ENCODE measurements at places on chromosomes 2 and 18. TPM values are rescaled to one million over a fixed set of nuclear protein-coding genes. Genes with fewer than 3 reads are reported as not detected.

GRCh38 chr18:56770873-56771272, 119.7 kb downstream of the WDR7 start:
- DNase-seq = no peak

DNA sequence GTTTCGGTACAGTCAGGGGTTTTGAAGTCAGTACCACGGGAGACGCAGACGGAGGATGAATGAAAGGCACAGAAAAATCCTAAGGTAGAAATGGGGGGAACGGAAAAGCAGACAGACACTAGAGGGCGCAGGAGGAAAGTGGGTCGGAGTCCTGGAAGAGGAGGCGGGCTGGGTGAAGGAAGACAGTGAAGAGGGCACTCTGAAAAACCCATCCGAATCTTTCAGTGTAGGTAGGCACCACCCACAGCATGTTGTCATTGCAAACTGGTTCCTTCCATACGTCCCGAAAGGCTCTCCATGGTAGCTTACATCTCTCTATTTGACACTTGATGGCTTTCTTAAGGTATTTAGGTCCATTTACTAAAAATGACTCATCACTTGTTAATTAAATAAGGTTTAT, 18.5 kb upstream of the ZNF236 start:
- peak; percentile 56 for DNase-seq

DNA sequence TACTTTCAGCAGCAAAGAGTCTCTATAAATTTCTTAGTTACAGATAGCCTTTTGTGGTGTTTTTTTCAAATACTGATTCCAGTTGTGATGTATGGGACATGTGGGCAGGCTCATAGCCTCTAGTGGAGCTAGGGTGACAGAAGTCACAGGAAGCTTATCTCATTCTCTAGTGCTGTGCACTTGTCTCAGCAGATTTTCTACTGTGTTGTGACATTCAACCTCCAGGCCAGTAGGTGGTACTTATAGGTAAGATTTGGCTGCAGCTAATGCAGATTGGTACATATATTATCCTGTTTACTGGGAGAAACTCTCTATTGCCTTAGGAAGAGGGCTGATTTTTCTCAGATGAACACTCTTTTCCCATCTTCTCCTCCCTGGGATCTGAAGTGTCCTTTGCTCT, 176.2 kb downstream of the CALCRL start:
- no peak for DNase-seq

- no peak for DNase-seq
Measured at GRCh38 chr18:68548904-68549870, 165.7 kb downstream of the TMX3 start.

DNA sequence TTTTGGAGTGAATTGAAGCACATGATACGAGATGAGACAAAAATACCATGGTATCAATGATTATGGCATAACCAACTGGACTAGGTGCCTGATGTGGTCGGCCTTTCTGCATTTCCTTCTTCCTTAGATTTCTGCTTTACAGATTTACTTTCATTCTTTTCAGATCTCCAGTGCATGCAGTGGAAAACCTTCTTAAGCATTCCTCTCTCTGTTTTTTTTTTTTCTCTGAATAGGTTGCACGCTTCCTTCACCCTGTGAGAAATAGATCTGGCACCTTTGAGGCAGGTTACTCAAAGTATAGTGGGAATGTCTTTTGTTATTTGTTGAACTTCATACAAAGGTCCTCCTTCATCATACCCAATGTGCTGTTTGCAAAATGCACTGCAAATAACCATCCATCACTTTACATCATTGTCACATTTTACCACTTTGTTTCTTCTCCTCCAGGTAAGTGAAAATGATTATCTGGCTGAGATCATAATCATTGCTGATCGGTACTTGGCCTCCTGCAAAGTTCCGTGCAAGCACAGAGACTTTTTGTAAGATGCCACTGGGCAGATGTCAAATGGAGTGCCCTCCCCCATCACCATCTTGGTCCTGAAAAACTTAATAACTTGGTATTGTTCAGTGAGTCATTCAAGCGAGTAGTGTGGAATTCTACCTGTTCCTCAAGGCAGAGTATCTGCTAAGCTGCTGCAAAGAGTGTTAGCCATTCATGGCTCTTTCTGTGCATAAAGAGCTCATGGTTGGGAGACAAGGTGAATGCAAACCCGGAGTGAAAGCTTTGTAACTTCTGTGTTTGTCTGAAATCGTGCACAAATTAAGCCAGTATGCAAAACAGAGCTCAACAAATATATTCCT, 30.0 kb upstream of the KLHL14 start:
- no peak for DNase-seq

- DNase-seq = no peak
Measured at GRCh38 chr2:11499081-11499743, 33.3 kb upstream of the E2F6 start.

- DNase-seq = no peak
Measured at GRCh38 chr2:190844700-190845401, 35.8 kb upstream of the GLS start.

GRCh38 chr2:28750316-28751251, 1.0 kb upstream of the PPP1CB start:
- no peak for DNase-seq

- no peak for DNase-seq
Measured at GRCh38 chr2:104704496-104705245, 149.2 kb upstream of the POU3F3 start.

Gene AQP12B
- total RNA-seq = not detected

Gene SRSF7
- 84.8 TPM for total RNA-seq

Gene CAPN14
- total RNA-seq = 0.14 TPM
